Activated effector memory CD4-positive, alpha-beta T cell treated with anti-CD3 and anti-CD28 coated beads, Interleukin-2, amount 50 U/mL, for 16 hours (primary cell): ENCODE measurements at places on chromosomes 1 and 21.

DNA sequence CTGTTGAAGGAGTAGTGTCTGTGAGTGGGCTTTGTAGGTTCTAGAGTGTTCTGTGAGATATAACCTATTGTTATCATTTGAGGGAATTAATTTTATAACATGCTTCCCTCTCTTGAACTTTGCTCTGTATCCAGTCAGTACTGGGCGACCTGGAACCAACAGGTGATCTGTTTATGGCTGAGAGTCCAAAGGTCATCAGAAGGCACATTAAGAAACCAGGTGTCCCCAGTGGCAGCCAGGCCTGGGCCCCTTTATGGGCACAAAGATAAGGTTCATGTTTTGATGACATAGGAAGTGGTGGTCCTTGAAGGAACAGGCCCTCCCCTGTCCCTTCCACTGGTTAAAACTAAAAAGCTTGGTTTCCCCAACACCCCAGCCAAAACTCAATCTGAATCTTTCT lies 61.1 kb downstream of the FHAD1 start:
- DNase-seq = no peak

DNA sequence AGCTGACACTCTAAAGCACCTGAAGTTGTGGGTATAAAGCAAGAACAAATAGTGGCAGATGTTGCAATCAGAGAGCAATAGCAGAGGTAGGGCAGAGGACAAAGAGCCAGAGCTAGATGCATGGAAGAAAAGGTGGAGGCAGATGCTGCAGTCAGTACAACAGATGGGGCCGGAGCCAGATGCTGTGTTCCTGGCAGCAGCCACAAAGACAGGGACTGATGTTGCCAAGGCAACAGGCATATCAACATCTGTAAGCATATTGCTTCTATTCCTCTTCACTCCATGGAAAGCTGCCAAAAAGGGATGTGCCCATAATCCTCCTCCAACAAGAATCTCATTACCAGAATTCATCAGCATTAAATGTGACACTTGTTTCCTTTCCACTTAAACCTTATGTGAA lies 108.0 kb downstream of the TNNI3K start:
- DNase-seq = no peak

DNA sequence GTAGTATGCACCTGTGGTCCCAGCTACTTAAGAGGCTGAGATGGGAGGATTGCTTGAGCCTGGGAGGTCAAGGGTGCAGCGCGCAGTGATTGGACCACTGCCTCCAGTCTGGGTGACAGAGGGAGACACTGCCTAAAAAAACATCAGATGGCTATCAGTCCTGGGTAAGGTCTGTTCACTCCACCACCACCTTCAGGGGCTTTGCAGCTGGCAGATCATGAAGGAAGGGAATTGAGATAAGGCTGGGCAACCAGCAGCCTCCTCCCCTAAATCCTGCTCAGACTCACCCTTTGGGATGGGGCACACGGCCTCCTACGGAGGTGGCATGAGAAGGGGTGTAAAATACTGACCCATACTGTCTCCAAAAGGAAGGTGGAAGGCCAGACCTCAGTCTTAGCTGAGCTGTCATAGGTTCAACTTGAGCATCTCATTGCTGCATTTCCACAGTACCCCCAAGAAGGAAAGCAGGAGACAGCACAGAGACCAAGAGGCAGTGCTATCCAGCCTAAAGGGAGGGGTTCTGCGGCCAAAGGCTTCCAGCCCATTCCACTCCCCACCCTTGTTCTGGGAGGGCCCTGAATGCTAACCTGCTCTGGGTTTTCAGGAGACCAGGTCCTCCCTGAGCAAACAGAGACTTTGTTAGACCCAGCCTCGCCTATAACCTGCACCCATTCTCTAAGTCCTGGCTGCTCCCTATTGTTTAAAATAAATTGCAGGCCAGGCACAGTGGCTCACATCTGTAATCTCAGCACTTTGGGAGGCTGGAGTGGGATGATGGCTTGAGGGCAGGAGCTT lies 13.7 kb downstream of the SLC45A3 start:
- DNase-seq = no peak

DNA sequence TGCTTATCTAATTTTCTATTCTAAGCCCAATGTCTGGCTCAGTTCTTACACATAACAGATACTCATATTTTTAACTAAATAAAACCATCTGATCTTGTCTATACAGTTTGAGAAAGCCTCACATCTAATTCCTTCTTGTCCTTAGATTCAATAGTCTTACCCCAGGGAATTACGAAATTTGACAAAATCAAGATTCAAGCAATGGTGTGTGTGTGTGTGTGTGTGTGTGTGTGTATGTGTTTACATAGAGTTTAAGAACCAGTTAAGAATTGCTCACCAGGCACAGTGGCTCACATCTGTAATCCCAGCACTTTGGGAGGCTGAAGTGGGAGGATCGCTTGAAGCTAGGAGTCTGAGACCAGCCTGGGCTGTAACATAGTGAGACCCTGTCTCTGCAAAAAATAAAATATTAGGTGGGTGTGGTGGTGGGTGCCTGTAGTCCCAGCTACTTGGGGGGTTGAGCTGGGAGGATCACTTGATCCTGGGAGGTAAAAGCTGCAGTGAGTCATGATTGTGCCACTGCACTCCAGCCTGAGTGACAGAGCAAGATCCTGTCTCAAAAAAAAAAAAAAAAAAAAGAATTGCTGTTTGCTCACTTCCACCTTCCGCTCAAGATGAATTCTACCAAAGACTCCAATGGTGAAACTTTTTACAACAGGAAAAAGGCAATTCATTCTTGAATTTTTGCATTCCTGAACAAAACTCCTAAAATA lies 6.2 kb downstream of the WDR64 start:
- no peak for DNase-seq

- DNase-seq = no peak
Observed at GRCh38 chr21:38303300-38303699, 46.5 kb downstream of the KCNJ15 start.

DNA sequence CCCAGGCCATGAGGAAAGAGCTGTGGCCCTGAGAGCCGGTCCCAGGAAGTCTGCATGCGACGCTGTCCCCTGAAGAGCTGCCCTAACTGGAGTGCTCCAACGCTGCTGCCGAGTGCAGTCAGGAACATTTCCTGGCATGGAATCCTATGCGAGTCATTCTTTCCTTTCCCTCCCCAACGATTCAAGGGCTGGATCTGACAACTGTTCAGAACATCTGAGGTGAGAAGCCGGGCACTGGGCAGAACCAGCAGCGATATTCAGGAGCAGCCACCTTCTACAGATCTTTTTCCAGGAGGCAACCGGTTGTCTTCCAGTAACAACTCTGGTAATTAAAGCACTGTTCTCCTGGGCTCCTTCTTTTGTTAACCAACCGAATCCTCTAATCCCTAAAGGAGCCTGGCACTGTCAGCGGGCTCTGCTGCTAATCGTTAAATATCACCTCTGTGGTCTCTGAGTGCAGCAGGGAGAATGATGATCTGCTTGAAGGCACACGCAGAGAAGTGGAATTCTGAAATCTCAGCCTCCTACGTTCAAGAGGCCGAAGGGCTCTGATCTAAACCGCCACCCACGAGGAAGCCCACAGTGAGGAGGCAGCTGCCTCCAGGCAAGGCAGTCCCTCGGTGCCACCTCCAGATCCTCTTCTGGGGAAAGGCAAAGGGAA lies 55.8 kb downstream of the SLC45A1 start:
- DNase-seq = no peak

DNA sequence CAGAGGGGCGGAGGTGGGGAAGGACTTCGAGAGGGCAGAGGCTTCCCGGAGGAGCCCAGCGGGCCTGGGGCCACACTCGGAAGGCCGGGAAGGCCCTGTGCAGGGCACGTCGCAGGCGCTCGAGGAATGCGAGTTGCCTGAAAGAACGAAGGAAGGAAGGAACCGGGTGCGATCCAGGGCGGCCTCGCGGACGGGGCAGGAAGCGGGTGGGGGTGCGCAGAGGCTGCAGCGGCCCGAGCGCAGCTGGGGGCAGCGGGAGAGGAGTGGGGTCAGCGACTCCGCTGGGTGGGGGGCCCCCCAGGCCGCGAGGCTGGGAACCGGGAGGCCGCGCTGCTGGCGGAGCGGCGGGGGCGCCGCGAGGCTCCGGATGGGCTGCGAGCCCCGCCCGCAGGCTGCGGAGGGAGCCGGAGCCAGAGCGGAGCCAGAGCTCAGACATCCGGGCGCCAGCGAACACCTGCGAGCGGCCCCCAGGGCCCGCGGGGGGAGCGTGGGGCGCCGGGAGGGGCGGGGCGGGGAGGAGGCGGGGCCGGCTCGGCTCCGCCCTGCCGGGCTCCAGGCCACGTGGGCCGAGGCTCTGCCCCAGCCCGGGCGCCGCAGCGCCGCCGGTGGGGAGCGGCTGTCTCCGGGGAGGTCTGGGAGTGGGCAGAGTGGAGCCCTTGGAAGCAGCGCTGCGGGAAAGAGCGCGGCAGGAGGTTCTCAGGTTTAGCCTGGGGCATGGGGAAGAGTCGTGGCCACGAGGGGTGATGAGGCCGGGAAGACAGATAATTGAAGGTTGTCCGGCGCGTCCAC lies 4.6 kb downstream of the ID3 start:
- DNase-seq = peak; percentile 94

GRCh38 chr1:28417441-28417922 lies 47.9 kb downstream of the PHACTR4 start:
- no peak for DNase-seq

- DNase-seq = no peak
Observed at GRCh38 chr1:48563021-48563420, 91.0 kb upstream of the SPATA6 start.

DNA sequence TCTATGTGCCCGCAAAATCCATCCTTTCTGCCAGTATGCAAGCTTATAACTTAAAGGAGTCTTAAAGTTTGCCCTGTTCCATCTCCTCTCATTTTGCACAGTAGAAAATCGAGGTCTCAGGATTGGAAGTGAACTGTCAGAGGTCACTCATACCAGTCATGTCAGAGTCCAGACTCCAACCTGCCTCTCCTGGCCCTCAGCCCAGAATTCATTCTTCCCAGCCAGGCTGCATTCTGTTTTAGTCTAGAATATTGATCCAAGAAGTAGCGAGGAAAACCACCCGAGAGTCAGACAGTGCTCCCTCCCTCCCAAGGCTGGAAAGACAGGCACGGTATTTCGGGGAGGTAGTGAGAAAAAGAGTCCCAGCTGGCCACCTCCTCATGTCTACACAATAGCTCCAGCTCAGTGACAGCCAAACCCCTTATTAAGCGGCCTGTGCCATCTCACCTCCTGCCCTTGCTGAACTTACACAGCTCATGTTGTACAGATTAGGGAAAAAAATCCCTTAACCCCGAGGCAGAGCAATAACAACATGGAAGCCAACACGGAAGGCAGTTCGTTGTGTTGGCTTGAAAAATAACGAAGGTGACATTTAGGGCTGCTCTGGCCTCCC lies 89.4 kb downstream of the OMA1 start:
- DNase-seq = no peak

DNA sequence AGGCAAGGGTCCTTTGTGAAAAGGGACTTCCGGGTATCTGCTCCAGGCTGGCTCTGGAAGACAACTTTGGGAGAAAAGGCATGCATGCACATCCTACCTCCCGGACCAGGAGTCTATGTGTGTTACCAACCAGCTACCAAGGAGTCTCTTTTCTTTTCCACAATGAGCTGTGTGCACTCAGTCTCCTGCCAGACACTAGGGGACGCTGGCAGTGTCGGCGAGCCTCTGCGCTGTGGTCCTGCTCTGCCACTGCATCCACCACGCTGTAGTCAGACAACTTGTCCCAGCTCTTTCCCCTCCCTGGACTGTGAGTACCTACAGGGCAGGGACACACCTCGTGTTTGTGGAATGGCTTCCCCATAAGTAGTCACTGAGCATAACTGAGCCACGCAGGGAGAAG lies 5.1 kb upstream of the SSR2 start:
- peak; percentile 66 for DNase-seq

DNA sequence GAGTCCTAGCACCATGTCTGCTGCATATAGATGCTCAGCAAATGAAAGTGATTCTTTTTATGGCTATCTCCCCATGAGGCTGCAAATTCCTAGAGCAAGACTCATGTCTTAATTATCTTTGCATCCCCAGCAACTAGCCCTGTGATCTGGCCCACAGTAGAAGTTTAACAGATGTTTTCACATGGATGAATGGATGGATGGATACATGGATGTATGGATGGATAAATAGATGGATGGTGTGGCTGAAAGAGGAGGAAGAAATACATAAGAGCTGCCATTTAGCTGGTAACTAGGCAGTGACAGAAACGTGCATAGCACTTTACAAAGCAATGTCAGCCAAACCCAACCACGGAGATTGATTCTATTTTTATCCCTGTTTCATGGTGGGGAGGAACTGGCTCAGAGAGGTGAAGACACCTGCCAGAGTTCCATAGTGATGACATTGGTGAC lies 32.7 kb upstream of the ZBTB40 start:
- no peak for DNase-seq
